ENCODE measurements at places on chromosomes 2 and 18. TPM values are rescaled to one million over a fixed set of nuclear protein-coding genes. Genes with fewer than 3 reads are reported as not detected.

- no peak for DNase-seq
Measured at GRCh38 chr2:73282924-73283544, 1.2 kb downstream of the FBXO41 start.

GRCh38 chr2:184031402-184032147 is 566.8 kb upstream of the ZNF804A start:
- no peak for DNase-seq

- DNase-seq: no peak
Measured at GRCh38 chr18:63924551-63924950, 16.8 kb downstream of the SERPINB10 start.

- no peak for DNase-seq
Measured at GRCh38 chr2:57842531-57842930, 204.1 kb upstream of the VRK2 start.

GRCh38 chr2:27911458-27912210 is 21.1 kb downstream of the BABAM2 start:
- no peak for DNase-seq

- DNase-seq: no peak
Measured at GRCh38 chr2:223835701-223836532, 1.5 kb downstream of the AP1S3 start.

- DNase-seq: no peak
Measured at GRCh38 chr2:216389570-216389969, 17.3 kb upstream of the MARCHF4 start.

- DNase-seq: no peak
Measured at GRCh38 chr2:105836341-105836740, 91.6 kb downstream of the NCK2 start.

DNA sequence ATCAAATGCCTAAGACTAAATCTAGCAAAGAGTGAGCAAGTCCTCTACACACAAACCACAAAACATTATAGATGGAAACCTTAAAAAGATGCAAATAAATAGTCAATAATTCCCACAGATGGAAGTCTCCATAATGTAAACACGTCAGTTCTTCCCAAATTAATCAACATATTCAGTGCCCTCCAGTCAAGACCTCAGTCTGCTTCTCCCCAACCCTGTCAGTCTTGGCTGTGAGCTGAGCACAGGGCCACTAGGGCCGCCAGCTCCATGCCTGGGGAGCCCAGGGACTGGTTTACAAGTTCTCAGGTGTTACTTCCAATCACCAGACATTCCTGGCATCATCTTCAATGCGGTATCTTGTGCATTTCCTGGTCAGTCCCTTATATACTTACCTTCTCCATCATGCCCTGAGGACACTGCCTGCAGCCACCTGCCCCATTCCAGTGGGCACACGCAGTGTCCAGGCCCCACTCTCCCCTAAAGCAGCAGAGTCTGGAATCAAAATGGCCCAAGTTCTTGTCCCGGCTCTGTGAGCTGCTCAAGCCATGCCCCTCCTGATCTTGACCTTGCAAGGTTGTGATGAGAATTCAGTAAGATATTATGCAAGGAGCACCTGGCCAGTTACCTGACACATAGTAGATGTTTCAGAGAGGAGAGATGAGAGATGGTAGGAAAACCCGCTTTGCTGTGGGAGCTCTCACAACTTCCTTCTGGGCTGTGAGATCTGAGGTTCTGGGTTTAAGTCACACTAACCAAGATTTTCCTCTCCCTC is 207.9 kb upstream of the RAB6C start:
- DNase-seq: no peak

DNA sequence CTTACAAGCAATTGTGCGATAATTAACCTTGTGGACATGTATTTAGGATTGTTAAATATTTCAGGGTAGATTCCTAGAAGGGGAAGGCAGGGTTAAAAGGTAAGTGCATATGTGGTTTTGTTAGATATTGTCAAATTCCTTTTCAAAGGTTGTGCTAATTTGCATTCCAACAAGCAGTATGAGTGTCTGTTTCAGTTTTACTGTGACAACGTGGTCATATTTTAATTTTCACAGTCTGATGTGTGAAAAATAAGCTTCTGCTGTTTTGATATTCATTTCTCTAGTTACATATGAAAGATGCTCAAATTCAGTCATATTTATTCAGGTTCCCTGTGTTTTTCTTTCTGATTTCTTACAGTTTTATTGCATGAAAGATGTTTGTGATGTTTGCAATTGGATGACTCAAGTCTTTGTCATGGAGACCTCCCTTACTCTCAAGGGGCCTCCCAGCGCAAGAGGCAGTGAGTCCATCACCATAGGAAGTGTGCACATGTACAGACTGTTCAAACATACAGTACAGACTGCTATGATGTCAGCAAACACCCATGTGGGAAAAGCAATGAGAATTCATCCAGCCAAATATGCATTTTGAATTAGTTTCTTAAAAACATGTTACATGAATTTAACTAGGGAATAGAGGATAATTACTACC is 310.8 kb downstream of the GALR1 start:
- DNase-seq: no peak

GRCh38 chr2:134002391-134002790 is 251.5 kb upstream of the MGAT5 start:
- no peak for DNase-seq

GRCh38 chr18:38602341-38602740 is 1036.7 kb upstream of the CELF4 start:
- DNase-seq: no peak

GRCh38 chr2:209817844-209818271 is 46.2 kb downstream of the UNC80 start:
- no peak for DNase-seq

GRCh38 chr2:202064171-202064880 is 8.7 kb upstream of the KIAA2012 start:
- no peak for DNase-seq

DNA sequence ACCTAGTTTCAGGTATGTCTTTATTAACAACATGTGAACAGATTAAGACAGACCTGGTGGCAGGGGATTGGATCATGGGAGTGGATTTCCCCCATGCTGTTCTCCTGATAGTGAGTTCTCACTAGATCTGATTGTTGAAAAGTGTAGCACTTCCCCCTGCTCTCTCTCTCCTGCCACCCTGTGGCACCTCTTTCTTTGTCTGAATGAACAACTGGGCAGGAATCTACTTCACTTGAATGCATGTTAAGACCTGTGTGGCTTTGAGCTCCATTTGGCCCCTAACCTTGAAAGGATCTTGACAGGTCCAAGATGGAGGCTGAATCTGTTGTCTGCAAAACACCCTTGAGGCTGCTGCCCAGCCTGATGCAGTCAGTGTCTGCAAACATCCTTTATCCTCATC is 194.4 kb downstream of the RNF144A start:
- DNase-seq: no peak

DNA sequence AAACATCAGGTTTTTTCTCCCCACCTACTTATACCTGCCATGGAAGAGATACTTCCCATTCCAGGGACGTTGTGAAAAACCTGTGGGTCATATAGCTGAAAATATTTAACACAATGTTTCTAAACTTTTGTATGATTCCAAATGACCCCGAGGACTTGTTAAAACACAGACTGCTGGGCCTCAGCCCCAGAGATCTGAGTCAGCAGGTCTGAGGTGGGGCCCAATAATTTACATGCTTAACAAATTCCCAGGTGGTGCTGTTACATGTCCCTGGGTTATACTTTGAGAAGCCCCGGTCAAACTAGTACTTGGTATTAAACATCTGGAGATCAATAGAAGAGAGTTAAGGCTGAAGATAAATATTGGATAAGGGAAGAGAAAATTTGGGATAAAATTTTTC is 71.4 kb upstream of the FRZB start:
- no peak for DNase-seq

GRCh38 chr2:152468899-152469692 is 134.1 kb downstream of the FMNL2 start:
- DNase-seq: no peak

DNA sequence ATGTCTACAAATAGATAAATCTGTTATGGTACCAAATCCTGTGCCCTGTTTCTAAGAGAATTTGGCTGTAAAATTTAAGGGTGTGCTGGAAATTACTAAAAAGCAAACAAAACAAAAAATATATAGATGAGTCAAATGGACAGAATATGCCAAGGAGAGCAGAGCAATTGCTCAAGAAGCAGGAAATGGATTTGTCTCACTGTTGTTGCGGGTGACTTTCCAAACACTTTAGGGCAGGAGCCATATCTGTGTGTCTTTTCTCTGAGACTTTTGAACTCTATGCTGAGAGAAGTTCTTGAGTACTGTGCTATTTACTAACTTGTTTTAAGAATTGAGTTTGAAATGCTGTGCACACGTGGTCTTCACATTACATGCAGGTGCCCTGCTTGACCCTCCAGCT is 221.7 kb downstream of the PHLPP1 start:
- DNase-seq: no peak

The SERPINB11 gene
- not detected for total RNA-seq

The ACVR1C gene
- total RNA-seq: 5.7 TPM

The FOXI3 gene
- 0.41 TPM for total RNA-seq

The ZNF638 gene
- total RNA-seq: 358 TPM

The MBP gene
- total RNA-seq: 7.7 TPM

The AGPS gene
- 55.8 TPM for total RNA-seq

The RPRM gene
- total RNA-seq: 154 TPM

The CD8A gene
- 1.2 TPM for total RNA-seq

The FARP2 gene
- 37.1 TPM for total RNA-seq

The TMEM87B gene
- total RNA-seq: 12.6 TPM

The OR6B2 gene
- not detected for total RNA-seq

The AGAP1 gene
- total RNA-seq: 27.3 TPM
